ENCODE measurements at places on chromosomes 5 and 9.
A peak's percentile ranks its signal among the peaks of the same experiment; 100 is the strongest.

GRCh38 chr5:52648726-52649125, 139.0 kb upstream of the ITGA1 start:
- DNase-seq = no peak

GRCh38 chr5:4576161-4576748, 563.9 kb upstream of the ADAMTS16 start:
- DNase-seq = no peak

DNA sequence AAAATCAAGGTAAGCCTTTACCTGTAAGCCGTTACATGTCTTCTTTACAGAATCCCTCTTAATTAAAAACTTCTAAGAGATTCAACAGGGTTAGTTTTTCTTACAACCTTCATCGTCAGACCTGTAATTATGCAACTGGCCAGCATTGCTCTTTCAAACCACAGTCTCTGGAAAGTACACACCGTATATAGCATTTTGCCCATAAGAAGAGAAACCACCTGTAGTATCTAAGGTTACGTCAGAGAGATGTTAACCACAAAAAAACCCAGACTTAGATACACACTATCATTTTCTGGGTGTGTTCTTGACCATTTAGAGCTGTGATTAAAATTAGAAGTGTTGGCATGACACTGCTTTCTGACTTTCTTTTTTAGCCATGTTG, 140.0 kb downstream of the MUSK start:
- DNase-seq = no peak

GRCh38 chr5:148393390-148393741, 9.6 kb downstream of the FBXO38 start:
- DNase-seq = no peak

DNA sequence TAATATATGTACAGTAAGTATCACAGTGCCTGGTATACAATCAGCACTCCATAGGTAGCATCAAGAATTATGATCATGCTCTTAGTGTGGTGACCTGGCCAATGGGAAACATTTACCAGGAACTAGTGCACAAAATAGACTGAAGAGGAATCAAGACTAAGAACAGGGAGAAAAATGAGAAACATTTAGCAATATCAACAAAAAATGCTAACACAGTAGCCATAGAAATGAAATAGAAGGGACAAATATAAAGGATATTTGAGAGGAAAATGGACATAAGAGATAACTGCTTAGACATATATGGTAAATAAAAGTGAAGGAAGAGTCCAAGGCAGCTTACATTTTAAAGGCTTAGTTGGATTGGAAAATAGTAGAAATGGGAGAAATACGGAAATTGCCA, 16.5 kb upstream of the SPATA9 start:
- no peak for DNase-seq

GRCh38 chr9:16321461-16322119, 548.9 kb downstream of the BNC2 start:
- DNase-seq = peak; percentile 23

DNA sequence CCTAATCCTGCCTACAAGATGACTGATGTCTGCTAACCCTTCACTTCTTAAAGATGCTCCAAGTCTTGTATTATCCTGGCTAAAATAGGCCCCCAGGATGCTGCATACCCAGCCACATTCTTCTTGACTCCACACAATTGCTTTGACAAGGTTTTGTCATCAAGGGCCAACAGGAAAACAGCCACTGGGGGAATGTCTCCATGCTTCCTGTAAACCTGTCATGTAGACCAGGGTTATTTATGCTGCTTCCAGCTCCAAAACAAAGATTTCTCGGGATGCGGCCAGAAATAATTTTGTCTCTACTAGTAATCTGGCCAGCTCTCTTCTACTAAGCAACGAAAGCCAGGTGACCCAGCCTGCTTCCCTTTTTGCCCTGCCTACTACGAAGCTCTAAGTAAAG, 53.8 kb downstream of the SHB start:
- DNase-seq = no peak

- no peak for DNase-seq
Measured at GRCh38 chr5:122183098-122183787, 53.9 kb downstream of the ZNF474 start.

DNA sequence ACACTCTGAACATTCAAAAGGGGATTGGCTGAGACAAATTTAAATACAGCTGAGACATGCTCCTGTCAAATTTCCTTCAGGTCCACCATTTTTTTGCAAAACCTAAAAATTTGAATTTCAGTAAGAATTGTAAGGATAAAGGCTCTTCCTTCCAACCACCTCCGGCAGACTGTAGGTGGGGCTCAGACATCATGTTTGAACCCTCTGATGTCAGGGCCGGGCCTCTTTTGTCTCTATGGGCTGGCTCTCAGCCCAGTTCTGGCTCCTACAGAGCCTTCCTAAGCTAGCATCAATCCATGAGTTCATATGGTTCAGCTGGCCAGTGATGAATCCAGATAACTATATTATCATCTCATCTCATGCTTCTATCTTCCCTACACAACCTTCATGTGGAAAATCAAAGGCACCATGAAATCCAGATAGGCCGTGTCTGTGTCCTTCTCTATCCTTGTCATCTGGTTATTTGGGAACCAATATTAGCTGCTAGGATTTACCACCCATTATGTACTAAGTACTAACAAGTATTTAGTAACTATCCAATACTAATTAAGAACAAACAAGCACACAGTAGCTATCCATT, 44.2 kb downstream of the NIPSNAP3B start:
- DNase-seq = no peak

DNA sequence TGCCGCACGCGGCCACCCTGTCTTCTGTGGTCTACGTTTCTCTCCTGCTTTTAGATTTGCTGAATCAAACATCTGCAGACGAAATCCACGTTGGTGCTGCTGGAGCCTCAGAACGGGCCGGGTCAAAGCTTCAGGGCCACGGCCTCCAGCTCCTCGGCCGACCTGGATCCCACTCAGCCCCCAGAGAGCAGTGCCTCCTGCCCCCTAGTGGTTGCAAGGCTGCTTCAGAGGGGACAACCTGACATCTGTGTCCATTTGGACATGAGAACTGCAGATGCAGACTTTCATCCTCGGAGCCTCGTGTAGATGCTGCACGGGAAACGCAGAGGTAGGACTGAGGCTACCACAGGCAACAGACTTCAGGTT, 23.0 kb upstream of the SLC6A3 start:
- no peak for DNase-seq
